Immature natural killer cell (primary cell): ENCODE measurements at places on chromosomes 11 and 22.

DNA sequence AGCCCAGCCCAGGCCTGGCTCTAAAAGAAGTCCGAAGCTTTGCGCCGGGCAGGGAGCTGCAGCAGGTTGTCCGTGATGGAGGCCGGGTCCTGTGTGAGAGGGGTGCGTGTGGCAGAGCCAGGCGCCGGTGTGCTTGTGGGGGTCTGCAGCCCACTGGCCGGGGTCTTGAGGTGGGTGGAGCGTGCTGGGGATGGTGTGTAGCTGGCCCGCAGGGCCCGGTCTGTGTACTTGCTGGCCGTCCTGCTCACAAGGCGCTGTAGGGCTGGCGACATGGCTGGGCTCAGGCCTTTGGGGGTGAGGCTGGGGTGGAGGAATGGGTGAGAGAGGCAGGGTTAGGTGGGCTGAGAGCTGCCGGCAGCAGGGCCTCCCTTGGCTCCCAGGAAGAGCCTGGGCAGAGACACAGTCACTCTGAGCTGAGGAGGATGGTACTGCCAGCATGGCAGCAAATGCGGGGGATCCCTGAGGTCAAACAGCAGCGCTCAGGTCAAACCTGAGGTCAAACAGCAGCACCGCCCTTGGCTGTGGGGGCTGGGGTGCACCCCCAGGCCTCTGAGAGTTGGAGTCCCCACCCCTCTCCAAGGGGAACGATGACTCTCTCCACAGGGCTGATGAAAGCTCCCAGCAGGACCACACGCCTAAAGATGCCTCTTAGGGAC lies 3.2 kb downstream of the TSSK2 start:
- DNase-seq, result no peak

DNA sequence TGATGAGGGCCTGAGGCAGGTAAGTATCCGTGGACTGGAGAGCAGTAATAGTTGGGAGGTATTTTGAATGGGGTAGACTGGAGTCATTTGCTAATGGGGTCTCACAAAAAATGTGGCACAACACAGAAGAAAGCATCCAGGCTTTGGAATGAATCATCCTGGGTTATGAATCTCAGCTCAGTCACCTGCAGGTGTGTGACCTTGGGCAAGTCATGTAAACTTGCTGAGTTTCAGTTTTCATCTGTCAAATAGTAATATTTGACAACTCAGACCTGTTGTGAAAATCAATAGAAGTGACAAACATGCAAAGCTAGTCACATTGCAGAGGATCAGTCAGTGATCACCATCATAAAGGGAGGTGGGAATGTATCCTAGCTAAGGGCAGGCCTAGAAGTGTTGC lies 232.0 kb upstream of the TENM4 start:
- DNase-seq, result no peak

DNA sequence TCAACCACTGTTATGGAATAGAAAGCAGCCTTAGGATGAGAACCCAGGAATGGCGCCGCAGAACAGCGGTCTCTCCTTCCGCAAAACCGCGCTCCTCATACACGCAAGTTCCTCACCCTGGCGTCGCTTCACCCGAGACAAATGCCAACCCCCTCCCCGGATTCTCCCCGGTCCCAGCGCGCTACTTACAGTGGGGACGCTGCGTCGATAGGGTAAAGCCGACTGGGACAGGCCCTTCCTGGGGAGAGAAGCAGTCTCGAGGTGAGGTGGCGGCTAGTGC lies 287 bp downstream of the RPS13 start:
- DNase-seq, result no peak

DNA sequence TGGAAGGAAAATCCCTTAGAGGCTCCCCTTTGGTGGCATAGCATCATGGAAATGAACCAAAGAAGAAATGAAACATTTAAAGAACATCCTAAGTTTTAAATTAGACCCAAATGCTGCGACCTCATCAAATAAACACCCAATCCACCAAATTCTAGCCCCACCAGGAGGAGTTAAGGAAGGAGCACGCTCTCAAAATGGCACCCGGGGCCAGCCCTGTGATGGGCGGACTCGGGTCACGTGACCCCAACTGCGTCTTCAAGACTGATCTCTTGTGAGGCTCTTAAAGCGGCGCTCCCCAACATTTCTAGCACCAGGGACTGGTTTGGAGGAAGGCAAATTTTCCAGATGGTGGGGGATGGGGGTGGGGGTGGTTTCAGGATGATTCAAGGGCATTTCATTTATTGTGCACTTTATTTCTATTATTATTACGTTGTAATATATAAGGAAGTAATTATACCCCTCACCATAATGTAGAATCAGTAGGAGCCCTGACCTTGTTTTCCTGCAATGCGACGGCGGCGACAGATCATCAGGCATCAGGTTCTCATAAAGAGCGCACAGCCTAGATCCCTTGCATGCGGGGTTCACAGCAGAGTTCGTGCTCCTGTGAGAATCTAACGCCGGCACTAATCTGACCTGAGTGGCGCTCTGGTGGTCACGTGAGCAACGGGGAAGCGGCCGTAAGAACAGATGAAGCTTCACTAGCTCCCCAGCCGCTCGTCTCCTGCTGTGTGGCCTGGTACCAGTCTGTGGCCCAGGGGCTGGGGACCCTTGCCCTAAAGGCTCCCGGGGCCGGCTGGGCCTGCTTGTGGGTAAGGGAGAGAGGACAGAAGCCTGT lies 90.6 kb upstream of the SLC22A12 start:
- DNase-seq, result no peak

DNA sequence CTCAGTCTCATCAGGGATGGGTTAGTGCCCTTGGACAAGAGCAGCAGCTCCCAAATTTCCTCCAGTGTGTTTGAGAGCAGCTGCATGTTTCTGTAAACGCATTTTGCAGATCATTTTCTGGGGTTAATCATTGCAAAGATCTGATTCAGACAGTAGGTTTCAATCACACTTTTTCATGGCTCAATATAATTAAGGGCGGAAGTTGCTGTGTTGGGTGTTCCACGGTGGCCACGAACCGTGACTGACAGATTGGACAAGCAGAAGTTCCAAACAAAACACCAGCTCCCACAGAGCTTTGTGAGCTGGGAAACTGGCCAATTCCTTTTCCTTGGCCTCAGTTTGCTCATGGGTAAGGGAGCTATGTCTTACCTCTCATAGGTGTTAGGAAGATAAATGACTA lies 8.4 kb upstream of the RASSF10 start:
- no peak for DNase-seq
